ENCODE measurements at places on chromosomes 1 and 21.
A peak's percentile ranks its signal among the peaks of the same experiment; 100 is the strongest.

DNA sequence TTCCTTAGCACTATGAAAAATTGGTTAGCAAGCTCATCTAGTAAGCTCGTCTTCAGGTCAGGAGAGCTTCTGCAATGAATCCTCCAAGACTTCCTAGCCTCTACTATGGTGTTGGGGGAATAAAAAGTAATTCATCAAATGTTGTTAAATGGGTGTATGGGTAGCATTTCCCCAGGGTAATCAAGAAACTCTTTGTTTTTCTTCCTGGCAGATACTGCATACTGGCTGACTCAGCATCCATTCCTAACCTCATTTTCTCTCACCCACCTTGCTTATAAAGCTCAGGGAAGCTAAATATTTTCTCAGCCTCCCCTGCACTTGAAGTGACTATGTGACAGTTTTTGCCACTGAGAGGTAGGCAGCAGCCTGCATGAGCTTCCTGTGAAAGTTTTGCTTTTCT lies 83.4 kb downstream of the MAB21L3 start:
- no peak for DNase-seq

DNA sequence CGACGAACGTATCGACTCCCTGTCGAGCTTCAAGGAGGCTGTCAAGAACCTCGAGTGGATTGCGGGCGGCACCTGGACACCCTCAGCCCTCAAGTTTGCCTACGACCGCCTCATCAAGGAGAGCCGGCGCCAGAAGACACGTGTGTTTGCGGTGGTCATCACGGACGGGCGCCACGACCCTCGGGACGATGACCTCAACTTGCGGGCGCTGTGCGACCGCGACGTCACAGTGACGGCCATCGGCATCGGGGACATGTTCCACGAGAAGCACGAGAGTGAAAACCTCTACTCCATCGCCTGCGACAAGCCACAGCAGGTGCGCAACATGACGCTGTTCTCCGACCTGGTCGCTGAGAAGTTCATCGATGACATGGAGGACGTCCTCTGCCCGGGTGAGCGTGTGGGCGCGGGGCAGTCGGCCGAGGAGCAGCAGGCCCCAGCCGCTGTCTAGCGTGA lies 28.0 kb downstream of the COL6A2 start:
- DNase-seq, result no peak

DNA sequence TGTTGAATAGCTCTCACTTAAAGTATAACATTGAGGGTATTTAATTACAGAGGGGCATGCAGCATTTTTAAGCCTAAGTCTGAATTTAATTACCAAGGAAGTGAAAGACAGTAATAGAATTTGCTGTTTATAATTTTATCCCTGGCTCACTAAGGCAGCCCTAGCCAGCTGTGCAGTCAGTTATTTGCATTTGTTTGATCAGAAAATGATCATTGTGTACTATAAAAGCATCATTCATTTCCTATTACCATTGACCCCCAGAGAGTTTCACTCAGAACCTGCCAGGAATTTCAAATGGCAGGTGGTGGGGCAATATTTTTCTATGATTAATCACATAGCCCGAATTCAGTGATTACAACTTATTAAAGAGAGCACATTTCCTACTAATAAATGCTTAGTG lies 277.1 kb upstream of the KAZN start:
- no peak for DNase-seq

GRCh38 chr1:7401814-7402547 lies 369.1 kb upstream of the VAMP3 start:
- no peak for DNase-seq

DNA sequence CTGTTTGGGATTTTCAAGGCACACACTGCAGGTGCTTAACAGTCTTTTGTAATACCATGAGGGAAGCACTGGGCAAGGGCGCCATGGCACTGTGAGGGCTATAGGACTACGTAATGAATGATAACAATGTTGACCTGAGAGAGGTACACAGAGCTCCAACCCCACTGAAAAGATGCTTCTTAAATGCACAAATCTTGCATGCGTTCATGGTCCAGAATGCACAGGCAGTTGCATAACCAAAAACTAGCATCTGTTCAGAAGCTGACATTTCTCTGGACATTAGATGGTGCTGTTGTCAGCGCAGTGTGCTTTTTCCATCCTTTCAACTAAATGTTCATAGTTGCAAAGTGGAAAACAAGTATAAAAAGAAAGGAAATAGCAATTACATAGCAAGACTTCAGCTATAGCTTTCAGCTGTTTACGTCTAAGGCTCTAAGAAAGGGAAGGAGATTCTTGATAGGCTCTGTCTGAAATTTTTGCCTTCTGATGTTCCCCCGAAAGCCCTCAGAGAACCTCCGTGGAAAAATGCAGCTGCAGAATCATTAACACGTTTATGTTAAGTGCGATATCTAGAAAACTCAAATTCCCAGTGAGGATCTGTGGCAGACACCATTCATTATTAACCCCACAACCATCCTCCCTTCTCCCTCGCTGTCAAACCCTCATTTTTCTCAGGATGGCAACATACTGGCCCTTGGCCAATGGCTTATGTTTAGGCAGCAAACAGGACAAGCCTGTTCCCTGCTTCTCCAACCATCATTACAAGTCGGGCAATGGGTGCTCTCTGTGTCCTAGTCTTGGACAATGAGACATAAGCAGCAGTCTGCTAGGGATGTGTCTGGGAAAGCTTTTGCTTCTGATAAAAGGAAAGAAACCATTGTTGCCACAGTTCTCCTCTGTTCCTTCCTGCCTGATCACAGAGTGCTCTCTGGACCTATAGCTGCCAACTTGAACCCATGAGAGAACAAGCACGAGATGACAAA lies 8.2 kb upstream of the TARBP1 start:
- no peak for DNase-seq

GRCh38 chr1:46489638-46490405 lies at the start of gene DMBX1:
Gene DMBX1 (plus strand): TSS chr1:46489836. CDS start chr1:46507011, 17,175 bp downstream.
- DNase-seq, result peak; percentile 45

DNA sequence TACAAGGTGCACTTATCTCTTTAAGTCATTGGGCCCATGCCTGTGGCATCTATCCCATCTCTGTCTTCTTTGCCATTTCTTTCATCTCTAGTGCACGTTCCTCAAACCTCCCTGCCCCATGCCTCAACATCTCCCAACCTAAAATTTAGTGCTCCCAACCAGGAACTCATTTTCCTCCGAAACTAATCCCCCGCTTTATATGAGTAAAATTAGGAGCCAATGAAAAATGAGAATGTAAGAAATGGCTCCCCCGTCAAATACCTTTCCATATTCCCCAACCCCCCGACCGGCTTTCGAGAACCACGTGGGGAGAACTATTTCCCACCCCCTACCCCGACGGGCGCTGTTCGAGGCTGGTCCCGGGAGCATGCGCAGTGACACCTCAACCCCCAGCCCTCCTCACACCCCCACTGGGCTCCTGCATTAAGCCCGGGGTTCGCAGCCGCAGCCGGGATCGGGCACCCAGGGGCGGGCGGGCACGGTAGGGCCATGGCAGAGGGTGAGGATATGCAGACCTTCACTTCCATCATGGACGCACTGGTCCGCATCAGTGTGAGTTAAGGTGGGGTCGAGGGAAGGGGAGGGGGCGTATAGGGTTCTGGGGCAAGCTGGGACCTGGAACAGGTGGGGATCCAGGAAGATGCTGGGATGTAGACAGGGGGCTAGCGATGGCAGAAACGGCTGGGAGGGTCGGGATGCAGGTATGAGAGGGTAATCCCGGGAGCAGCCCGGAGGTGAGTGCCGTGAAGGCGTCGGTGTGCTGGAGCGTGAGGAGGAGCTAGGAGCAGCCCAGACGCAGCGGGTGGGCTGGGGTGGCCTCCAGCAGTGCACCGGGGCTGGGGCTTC lies at the start of gene TRIM46:
TRIM46 (plus strand) TSS at position 372 of the 846 bp plus-strand sequence; CDS start at position 490, 118 bp downstream.
- DNase-seq, result peak; percentile 76

GRCh38 chr1:194230351-194231144 lies 1044.1 kb upstream of the B3GALT2 start:
- DNase-seq, result no peak

GRCh38 chr1:67636146-67636545 lies 48.9 kb upstream of the GADD45A start:
- DNase-seq, result no peak

- DNase-seq, result no peak
Observed at GRCh38 chr21:46009951-46010705, 28.6 kb downstream of the COL6A1 start.

- DNase-seq, result no peak
Observed at GRCh38 chr1:201759194-201759815, 69.7 kb upstream of the IPO9 start.

GRCh38 chr1:81439046-81439823 lies 361.5 kb upstream of the ADGRL2 start:
- no peak for DNase-seq

DNA sequence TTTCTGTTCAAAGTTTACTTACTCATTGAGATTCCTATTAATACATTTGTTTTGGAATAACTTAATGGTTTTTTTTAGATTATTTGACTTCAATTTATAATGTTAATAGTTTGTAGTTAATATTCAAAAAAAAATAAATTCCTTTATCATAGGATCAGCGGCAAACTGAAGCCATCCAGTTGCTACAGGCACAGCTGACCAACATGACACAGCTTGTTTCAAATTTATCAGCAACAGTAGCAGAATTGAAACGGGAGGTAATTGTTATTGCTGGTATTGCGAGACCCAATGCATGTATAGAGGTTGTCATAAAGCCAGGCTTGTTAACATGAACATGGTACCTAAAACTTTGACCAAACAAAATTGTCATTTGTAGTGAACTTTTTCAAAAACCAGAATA lies 59.0 kb upstream of the FASLG start:
- DNase-seq, result no peak

DNA sequence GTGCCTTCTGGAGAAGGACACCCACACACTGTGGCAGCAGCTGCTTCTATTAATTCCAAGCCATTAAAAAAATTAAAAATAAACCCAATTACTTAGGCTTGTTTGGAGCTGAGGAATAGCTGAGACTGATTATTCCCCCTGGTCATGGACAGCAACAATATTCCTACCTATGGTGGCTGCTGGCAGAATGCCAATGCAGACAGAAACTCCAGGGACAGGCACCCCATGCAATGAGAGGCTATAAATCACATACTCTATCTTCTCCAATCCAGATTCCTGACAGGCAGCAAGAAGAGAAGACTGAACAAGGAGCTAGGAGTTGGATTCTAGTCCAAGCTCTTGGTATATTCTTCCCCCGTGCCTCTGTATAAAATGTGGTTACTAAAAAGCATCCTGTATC lies 275.4 kb upstream of the BEND5 start:
- DNase-seq, result no peak

Measured in activated naive CD4-positive, alpha-beta T cell treated with Interleukin-2 at 50 U/mL for 16 hours (primary cell).